Activated CD4-positive, alpha-beta memory T cell treated with anti-CD3 and anti-CD28 coated beads, Interleukin-2, amount 10 ng/mL, durations not matched to agents 7 days and 5 days (primary cell): ENCODE measurements at places on chromosomes 16 and 17.
A peak's percentile ranks its signal among the peaks of the same experiment; 100 is the strongest.

GRCh38 chr16:50466170-50466569 is 82.0 kb upstream of the NKD1 start:
- DNase-seq: no peak

GRCh38 chr17:82670661-82671450 is 22.6 kb upstream of the WDR45B start:
- no peak for DNase-seq

DNA sequence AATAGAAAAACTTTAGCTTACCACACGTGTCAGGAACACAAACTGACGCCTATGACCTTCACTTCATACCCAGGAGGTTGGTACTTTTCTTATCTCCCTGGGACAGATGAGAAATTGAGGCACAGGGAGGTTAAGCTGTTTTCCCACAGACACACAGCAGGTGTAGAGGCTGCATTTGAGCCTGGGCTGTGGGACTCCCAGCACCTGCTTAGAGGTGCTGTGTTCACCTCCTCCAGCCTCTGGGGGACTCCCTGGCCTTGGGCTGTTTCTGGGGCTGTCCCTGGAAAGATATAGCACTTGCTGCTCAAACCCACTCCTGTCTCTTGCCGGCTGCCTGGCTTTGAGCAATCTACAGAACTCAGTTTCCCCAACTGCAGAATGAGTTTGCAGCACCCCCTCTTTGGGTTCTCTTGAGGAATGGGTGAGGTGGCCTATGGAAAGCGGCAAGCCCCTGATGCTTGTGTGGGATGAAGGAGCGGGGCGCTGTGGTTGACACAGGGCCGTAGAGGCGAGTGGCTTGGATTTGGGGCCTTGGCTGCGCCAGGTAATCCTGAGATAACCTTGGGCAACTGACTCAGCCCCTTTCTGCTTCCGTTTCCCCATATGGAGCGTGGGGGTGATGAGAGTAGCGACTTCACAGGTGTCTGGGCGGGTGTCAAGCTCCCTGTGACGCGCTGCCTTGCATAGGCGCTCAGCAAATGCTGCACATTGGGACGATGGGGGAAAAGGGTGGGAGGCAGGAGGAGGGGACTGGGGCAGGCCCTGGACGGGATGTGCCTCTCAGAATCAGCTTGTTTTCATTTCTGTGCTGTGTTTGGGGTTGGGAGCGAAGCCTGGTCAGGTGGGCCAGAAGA is 104.5 kb upstream of the CIBAR2 start:
- DNase-seq: no peak

DNA sequence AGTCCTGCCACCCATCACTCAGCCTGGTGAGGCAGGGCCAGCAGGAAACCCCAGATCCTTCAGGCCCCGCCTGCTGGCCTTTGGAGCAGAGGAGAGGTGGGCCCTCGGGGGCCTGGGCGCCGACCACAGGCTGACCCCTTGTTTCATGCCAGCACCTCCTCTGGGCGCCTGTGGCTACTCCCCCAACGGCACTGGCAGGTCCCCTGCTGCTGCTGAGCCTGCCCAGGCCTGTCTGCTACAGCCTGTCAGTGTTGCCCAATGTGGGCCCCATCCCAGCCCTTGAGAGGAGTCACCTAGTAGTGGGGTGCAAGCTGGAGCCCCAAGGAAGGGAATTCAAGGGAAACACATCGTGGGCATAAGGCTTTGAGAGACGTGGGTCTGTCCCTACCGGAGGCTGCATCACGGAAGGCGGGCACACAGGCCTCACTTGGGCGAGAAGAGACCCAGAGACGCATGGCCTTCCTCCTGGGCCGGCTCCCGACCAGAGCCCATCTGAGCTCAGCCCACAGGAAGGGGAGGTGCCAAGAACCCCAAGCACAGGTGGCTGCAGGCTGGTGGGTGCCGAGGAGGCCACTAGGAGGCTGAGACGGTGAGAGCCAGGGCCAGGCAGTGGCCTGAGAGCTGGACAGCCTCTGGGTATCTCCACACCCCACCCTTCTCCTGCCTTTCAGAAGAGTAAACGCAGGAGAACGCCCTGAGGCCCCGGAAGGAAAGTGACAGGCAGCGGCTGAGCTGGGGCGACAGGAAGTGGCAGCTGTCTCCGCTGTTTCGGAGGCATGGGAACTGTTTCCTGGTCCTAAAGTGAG is 8.0 kb upstream of the FASN start:
- DNase-seq: peak; percentile 72

- DNase-seq: no peak
These were observed 3.4 kb downstream of the TERF2 start for GRCh38 chr16:69382421-69382820.

DNA sequence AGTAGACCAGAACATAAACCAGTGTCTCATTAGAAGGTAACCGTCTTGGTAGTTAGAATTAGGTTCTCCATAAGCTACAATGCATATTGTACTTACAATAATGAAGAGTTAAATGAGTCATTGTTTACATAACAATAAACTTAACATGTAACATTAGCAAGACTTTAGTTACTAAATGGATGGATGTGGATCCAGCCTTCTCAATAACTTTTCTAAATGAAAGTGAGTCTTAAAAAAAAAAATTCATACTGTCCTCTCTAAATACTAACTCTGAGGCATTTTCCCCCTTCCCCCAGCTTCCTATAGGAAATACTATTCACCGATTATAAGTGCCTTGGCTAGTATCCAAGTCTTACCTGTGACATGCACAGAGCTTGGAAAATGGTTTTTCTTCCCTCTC is 155.3 kb downstream of the CYB561 start:
- DNase-seq: no peak

GRCh38 chr16:78650339-78651074 is 551.1 kb downstream of the WWOX start:
- no peak for DNase-seq

- DNase-seq: no peak
These were observed 54.3 kb downstream of the SOCS1 start for GRCh38 chr16:11201498-11202259.

DNA sequence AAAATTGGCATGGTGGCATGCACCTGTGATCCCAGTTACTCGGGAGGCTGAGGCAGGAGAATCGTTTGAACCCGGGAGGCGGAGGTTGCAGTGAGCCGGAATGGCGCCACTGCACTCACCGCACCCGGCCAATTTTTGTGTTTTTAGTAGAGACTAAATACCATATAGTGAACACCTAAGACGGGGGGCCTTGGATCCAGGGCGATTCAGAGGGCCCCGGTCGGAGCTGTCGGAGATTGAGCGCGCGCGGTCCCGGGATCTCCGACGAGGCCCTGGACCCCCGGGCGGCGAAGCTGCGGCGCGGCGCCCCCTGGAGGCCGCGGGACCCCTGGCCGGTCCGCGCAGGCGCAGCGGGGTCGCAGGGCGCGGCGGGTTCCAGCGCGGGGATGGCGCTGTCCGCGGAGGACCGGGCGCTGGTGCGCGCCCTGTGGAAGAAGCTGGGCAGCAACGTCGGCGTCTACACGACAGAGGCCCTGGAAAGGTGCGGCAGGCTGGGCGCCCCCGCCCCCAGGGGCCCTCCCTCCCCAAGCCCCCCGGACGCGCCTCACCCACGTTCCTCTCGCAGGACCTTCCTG is at the start of gene HBQ1:
TSS of gene HBQ1 (plus strand) at position 359 of the 575 bp plus-strand sequence. CDS start at position 387, 28 bp downstream.
- DNase-seq: no peak

DNA sequence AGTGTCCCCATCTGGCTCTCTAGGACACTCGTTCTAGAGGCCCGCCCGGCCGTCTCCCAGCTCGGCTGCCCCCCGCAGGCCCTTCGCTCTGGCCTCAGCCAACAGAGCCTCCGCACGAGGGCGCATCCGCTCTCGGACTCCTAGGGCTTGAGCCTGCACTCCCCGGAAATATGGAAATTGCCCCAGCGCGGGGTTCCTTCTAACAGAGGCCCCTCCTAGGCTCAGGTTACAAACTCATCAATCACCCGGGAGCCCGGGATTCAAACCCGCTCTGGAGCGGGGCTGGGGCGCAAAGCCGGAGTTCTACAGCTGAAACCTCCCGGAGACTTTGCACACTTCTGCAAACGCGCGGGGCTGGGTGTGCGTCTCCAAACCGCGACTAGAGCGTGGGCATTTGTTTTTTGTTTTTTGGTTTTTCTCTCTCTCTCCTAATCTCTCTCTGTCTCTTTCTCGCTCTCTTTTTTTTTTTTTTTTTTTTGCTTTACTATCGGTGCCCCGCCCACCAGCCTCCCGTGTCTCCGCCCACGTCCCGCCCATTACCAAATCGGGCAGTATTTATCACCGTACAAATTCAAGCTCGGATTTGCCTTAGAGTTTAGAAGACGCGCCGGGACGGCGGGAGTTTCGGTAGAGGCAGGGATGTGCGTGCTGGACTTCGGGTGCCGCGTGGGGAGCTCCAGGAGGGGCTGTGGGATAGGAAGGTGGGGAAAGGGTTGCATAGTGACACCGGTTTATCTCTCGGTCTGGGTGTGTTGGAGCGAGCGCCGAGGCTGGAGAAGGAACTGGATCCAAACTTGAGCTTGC is 2.4 kb upstream of the FOXL1 start:
- peak; percentile 68 for DNase-seq

DNA sequence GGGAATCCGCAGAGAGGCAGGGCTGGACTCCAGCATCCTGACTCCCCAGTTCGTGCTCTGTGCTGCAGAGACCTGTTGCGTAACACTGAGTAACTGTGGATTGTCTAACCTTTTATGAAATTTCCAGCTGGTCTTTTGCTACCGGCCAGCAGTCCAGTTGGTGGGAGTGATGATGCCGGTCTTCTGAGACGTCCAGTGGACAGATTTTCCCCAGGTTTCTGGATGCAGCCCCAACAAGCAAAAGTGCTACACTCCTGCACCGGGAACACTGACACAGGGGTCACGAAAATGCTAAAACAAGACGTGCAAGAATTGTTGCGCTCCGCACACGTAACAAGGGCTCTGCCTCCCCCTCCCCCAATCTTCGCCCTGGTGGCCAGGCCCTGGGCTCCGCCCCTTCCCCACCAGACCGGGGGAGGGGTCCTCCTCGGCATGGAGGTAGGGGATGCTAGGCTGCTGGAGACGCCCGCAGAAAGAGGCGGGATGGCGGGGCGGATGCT is 701 bp upstream of the MRC2 start:
- no peak for DNase-seq

- no peak for DNase-seq
These were observed 26.0 kb downstream of the NEUROD2 start for GRCh38 chr17:39581759-39582085.

GRCh38 chr17:67488161-67488560 is 111.1 kb downstream of the PITPNC1 start:
- DNase-seq: no peak

DNA sequence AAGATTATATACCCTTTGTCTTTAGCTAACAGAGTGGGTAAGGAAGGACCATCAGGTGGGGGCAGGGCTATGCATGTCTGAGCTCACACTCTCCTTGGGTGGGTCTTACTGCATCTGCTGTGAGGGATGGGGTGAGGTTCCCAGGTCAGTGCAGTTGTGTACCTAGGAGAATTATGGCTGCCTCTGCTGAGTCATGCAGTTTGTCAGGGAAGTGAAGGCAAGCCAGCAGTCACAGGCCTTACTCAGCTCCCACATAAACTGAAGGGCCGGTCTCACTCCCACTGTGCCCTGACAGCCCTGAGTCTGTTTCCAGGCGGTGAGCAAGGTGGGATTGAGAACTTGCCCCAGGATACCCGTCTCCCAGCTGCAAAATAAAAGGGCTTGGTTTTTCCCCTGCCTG is 328.6 kb downstream of the MAP2K6 start:
- no peak for DNase-seq

DNA sequence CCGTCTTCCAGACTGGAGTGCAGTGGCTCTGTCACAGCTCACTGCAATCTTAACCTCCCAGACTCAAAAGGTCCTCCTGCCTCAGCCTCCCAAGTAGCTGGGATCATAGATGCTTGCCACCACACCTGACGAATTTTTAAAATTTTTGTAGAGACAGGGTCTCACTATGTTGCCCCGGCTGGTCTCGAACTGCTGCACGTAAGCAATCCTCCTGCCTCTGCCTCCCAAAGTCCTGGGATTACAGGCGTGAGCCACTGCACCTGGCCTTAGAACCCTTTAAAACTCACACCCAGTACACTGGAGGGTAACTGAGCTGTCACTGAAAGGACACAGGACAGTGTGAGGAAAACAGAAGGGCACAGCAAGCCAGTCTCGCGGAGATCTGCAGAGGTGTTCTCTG is 97.6 kb upstream of the NOL11 start:
- no peak for DNase-seq

DNA sequence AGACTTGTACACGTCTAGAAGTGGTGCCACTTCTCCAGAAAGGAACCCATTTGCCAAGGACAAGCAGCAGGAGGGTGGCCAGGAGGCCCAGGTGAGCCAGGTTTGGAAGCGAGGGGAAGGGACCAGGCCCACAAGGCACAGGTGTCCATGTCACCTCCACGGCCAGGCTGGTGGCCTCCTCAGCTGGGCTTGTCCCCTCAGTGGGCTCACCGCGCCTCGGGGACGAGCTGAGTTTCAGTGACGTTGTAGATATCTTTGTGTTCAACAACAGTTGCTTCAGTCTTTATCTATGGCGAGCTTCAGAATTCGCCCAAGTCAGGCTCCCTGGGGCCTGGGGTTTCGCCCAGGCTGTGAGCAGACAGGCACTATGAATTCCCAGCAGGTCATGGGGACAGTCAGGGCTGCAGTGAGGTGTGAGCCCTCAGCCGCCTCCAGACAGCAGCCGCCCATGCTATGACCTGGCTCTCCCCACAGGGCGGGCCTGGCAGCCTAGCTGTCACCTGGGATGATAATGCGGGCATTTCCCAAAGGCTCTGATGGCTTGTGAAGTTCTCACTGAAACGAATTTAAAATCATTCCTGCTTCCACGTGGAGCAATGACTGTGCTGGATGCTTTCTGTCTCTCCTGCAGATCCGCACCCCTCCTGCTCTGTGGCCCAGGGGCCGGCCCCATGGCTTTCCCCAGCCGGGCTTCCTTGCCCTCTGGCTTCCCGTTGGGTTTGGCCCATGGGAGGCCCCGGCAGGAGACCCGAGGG is 89.5 kb downstream of the MRC2 start:
- no peak for DNase-seq
